ENCODE measurements at places on chromosomes 11 and 22. TPM values are rescaled to one million over a fixed set of nuclear protein-coding genes. Genes with fewer than 3 reads are reported as not detected.
A peak's percentile ranks its signal among the peaks of the same experiment; 100 is the strongest.

KRTAP5-1 gene
- not detected for total RNA-seq

DNA sequence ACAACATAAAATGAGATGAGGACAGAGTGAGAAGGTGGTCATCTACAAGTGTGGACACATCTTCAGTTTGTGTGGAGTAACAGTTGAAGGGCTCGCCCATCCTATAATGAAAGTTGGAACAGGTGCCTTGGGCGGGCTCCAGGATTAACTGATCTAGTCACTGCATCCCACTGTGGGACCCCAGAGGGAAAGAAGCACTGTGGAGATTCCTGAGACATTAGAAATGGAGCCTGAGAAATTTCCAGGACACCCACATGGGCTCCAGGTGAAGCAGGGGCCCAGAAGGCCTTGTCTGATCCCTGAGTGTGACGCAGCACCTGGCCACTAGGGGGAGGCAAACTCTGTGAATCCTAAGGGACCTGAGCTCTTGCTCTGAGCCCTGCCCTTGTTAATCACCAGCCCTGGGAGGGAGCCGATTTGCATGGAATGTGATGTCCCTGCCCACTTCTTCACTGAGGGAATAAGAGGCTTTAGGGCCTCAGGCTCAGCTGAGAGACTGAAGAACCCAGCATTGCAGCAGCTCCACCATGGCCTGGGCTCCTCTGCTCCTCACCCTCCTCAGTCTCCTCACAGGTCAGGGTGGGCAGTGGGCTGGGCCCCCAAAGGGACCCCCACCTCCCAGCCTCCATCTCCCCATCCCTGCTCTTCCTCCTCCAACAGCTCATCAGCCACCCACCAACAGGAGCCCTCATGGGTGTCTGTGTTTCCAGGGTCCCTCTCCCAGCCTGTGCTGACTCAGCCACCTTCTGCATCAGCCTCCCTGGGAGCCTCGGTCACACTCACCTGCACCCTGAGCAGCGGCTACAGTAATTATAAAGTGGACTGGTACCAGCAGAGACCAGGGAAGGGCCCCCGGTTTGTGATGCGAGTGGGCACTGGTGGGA is 98.4 kb downstream of the VPREB1 start:
- peaks cover 11% of the 10 kb centered on the region for H3K27me3 ChIP-seq
- no peaks in the 10 kb centered on the region for H3K4me1 ChIP-seq
- no peak overlapping the region for H3K4me3 ChIP-seq
- no peaks in the 10 kb centered on the region for H3K36me3 ChIP-seq

GRCh38 chr11:119863851-119864601 is 135.0 kb upstream of the NECTIN1 start:
- no peak overlapping the region for H3K4me3 ChIP-seq
- H3K27ac ChIP-seq = no peak overlapping the region
- H3K36me3 ChIP-seq = no peaks in the 10 kb centered on the region
- H3K27me3 ChIP-seq = no peaks in the 10 kb centered on the region
- no peaks in the 10 kb centered on the region for H3K4me1 ChIP-seq
- no peak for DNase-seq

DNA sequence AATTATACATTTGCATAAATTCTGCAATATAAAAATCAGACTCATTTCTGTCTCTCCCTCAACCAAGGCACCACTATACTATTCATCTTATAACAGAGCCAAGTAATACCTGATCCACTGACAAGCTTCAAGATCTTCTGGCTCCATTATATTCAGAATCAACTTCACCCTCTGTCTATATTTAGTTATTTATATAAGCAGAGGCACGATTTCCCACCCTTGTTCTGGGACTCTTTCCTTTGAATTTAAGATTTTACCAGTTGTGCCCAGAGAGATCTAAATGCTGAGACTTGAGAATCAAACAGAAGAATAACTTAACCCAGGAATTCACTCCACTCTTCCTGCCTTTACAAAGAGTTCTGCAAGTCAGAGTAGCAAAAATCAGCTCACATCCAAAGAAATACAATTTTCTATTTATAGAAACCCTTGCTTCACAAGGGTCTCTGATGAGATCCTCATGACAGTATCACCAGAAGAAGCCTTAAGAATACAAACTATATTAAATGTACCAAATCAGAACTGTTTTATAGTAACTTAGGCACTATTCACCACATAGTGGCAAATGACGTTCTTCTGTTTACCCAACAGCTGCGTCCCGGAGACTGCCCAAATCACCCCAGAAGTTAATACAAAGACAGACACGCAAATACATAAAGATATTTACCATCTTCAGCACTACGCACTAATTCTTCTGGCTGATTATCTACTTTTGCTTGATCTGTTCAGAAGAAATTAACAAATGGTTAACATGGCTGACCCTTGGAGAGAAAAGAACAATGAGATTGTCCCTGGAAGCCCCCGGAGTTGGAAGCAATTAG is 32.3 kb upstream of the CCDC89 start:
- no peak for DNase-seq
- H3K27ac ChIP-seq = peak overlapping the region; percentile 49
- peak overlapping the region; percentile 14 for H3K4me3 ChIP-seq
- H3K27me3 ChIP-seq = no peaks in the 10 kb centered on the region

- no peaks in the 10 kb centered on the region for H3K27me3 ChIP-seq
- no peaks in the 10 kb centered on the region for H3K4me1 ChIP-seq
- no peak overlapping the region for H3K4me3 ChIP-seq
- no peaks in the 10 kb centered on the region for H3K36me3 ChIP-seq
- DNase-seq = no peak
- no peak overlapping the region for H3K27ac ChIP-seq
Observed at GRCh38 chr11:87198266-87198881, 160.6 kb downstream of the TMEM135 start.

OR51B5 gene
- not detected for total RNA-seq

GRCh38 chr22:21865041-21865440 is 2.4 kb downstream of the MAPK1 start:
- no peak overlapping the region for H3K4me3 ChIP-seq
- peaks cover 18% of the 10 kb centered on the region for H3K4me1 ChIP-seq
- H3K27me3 ChIP-seq = no peaks in the 10 kb centered on the region
- no peak overlapping the region for H3K27ac ChIP-seq
- peaks cover 11% of the 10 kb centered on the region for H3K36me3 ChIP-seq
- peak; percentile 26 for DNase-seq

GRCh38 chr11:84514436-84514835 is 1112.7 kb downstream of the DLG2 start:
- H3K36me3 ChIP-seq = no peaks in the 10 kb centered on the region
- no peak for DNase-seq
- H3K27me3 ChIP-seq = no peaks in the 10 kb centered on the region
- no peak overlapping the region for H3K27ac ChIP-seq
- no peaks in the 10 kb centered on the region for H3K4me1 ChIP-seq

DNA sequence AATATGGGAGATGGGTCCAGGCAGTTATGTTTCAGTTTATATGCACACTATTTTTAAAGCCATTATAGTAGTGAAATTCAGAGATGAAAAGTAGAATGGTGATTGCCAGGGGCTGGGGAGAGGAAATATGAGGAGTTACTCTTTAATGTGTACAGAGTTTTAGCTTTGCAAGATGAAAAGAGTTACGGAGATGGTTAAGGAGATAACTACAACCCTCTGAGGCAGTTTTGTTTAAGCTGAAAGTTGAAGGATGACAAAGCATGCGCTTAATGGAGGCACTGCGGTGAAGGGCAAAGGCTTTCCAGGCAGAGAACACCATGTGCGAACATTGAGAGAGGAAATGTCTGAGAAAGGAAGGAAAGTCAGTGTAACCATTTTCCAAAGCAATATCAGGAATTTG is 18.2 kb upstream of the BMAL1 start:
- H3K27me3 ChIP-seq = no peaks in the 10 kb centered on the region
- H3K27ac ChIP-seq = no peak overlapping the region
- H3K4me1 ChIP-seq = peaks cover 33% of the 10 kb centered on the region

GTSE1 gene
- total RNA-seq = 36.2 TPM

SHANK2 gene
- total RNA-seq = 10.7 TPM

FAM111B gene
- 69.5 TPM for total RNA-seq
